ENCODE measurements at places on chromosomes 7 and 10.

GRCh38 chr7:50507898-50508470 is 57.2 kb downstream of the DDC start:
- no peak for DNase-seq

DNA sequence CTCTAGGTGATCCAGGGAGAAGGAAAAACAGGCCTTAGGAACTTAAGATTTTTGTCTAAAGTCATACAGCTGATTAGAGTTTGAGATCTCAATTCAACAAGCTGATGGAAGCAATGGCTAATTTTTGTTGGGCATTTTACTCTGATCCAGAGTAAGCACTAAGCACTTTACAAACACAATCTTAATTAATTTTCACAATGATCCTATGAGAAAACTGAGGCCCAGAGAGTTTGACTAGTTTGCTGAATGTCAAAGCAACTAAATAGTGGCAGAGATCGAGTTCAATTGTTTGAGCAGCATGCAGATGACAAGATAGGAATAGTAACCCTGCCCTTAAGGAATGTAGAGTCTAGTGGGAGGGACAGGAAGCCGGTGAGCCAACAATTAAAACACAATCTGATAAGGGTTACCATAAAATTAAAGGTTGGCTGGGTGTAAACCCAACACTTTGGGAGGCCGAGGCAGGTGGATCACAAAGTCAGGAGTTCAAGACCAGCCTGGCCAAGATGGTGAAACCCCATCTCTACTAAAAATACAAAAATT is 13.5 kb upstream of the RPEL1 start:
- DNase-seq = no peak

DNA sequence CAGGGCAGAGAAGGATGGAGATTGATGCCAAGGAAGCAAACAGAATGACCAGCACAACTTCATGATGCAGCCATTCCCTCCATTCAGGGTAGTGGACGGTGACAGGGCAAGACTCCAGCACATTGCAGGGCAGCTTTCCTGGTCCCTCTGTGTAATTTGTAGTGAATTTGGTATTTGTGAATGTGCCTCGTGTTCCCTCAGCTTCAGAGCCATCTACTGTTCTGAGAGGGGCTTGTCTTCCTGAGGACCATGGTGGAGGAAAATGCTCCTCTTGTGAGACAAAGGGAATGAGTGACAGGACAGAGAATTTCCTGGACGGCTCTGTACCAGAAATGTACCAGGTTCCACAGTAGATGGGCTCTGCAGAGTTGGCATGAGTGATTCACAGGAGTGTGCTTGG is 132.1 kb downstream of the ADRA2A start:
- no peak for DNase-seq

DNA sequence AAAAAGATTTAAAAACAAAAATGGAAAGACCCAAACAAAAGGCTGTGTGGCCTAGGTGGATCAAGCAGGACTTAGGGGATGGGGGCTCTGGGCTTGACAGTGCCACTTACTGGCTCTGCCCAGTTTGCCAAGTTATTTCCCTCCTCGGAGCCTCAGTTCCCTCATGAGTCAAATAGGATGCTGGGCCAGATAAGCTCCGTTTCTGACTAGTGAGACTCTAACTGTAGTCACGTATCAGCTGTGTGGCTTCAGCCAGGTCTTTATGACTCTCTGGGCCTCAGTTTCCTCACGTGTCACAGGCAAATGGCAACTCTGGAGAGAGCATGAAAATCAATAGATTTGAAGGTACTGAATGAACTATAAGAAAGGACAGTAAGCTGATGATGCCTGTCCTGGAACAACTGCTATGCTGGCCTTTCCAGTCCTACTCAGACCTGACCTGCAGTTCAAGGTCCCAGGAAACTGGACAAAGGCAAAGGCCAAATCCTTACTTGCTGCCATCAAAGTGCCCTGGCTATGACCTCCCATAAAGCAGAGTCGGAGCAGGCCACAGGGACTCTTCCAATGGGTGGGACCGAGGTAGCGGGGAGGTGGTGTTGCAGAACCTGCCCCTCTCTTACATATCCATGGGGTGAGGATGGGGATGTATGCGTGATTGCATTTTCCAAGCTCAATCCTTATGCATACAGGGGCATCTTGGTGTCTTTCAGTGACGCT is 27.0 kb downstream of the FAM53B start:
- no peak for DNase-seq

- no peak for DNase-seq
Measured at GRCh38 chr7:55545496-55545895, 26.8 kb downstream of the VOPP1 start.

DNA sequence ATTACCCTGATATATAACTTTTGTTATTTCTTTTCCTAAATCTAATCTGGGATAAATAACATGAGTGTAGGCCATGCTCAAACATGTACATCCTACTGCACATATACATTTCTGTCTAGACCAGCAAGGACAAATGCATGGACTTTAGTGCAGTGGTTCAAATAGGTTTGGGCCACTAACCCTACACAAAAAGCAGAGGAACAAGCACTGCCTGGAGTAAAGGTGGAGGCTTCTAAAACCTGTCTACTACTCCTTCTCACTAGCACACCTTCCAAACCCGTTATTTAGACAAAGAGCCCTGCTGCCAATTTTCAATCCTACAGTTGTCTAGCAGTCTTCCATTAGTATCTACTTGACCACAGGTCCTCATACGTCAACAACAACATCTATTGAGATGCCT is 34.8 kb downstream of the SGCE start:
- no peak for DNase-seq

- DNase-seq = no peak
Measured at GRCh38 chr7:159141660-159142059, 3.0 kb downstream of the VIPR2 start.

DNA sequence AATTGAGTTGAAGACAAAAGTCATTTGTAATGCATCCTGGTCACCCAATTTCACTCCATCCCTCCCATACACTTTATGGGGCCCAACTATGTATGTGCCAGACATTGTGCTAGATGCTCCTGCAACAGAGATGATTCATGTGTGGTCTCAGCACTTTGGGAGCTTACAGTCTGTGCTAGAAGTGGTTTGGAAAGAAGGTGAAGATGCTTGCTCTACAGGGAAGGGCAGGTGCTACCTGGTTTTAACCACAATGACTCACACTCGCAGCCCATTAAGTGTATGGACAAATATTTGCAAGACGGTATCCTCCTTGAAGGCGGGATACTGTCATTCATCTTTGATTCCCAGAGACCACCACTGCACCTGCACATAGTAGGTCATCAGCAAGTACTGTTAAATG is 257.6 kb downstream of the OTUD1 start:
- no peak for DNase-seq

GRCh38 chr7:93717217-93717900 is 142.8 kb upstream of the CALCR start:
- DNase-seq = no peak

DNA sequence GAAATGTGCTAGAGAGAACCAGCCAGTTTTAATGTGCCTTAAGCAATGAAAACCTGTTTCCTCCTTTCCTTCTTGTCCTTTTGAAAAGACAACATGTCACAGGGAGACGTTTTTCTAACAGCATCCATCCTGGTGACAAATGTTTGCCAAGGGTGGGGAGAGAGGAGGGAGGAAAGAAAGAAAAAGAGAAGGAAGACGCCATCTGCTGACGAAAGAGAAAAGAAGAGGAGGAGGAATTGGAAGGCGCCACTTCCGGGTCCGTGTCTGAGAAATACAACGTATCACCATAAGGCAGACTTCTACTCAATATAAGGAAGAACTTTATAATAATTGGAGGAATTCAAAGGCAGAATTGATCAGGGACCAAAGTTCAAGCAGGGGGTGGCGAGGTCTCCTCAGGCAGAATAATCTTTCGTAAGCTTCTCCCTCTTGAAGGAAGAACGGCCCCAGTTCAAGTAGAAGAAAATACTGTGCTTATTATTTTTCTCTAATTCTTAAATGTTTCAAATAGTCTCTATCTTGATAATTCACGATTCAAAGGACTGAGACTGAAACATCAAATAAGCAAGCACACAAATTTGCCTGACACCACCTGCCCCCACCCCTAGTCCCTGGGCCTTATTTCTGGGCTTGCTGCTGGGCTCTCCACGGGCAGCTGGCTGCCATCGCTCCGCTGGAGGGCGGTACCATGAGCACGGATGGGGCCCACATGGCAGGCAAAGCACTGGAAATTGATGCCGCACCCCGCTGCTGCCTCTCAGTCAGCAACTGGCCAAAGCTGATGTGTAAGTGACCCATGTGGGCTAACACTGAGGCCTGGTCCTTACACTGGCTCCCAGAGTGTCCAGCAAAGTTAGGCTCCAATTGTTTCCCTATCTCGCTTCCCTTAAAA is 273.7 kb upstream of the KLF14 start:
- peak; percentile 66 for DNase-seq

DNA sequence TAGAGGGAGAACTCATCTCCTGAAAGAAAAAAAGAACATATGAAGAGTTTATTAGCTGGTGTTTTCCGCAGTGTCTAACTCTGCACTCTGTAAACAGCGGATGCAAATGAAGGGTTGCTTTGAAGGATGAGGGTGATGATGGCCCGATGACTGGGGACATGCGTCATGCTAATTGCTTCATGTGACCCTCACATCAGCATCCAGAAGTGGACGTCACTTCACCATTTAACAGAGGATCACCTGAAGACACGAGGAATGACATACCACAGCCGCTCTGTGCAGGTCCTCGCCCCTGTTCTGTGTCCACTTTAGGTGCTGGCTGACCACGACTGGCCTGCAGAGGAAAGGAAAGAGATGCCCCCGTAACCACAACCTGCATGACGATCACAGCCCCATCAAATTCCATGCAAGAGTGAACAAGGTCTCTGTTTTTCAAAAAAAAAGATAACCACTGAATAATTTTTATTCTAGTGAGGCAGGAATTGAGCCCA is 82.9 kb downstream of the KLF6 start:
- DNase-seq = no peak

GRCh38 chr7:100446040-100446439 is 9.7 kb upstream of the PPP1R35 start:
- no peak for DNase-seq

DNA sequence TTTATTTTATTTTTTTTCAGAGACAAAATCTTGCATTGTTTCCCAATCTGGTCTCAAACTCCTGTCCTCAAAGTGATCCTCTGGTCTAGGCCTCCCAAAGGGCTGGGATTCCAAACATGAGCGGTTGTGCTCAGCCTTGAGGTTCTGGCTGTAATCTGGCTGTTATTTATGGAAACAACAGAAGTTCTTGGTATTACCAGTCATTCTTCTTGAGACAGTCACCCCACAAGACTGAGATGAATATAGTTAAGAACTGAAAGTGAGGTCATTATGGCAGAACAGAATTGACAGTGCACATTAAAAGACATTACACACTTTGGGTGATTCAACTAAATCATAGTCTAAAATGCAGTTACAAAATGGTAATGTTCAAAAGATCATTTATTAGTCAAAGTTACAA is 719.5 kb downstream of the ZWINT start:
- no peak for DNase-seq

GRCh38 chr7:127417346-127417745 is 24.8 kb upstream of the ZNF800 start:
- no peak for DNase-seq

DNA sequence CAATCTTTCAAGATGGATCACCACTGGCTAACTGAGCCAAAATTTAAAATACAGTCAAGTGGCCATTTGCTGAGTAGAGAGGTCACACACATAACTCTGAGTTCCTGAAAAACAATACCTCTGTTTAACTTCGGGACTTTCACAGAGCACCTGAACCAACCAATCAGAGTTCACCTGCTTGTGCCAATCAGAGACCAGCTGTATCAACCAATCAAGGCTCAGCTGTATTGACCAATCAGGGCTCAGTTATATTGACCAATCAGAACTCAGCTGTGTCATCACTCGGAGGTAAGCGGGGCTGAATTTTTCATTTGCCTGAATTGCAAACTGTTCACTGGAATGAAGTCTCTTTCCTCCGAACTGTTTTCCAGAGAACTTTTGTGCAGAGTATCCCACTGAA is 10.0 kb upstream of the CPXM2 start:
- DNase-seq = no peak

GRCh38 chr10:75424571-75424970 is 6.9 kb upstream of the LRMDA start:
- DNase-seq = no peak

- no peak for DNase-seq
Measured at GRCh38 chr7:68422281-68422680, 1176.0 kb upstream of the AUTS2 start.

DNA sequence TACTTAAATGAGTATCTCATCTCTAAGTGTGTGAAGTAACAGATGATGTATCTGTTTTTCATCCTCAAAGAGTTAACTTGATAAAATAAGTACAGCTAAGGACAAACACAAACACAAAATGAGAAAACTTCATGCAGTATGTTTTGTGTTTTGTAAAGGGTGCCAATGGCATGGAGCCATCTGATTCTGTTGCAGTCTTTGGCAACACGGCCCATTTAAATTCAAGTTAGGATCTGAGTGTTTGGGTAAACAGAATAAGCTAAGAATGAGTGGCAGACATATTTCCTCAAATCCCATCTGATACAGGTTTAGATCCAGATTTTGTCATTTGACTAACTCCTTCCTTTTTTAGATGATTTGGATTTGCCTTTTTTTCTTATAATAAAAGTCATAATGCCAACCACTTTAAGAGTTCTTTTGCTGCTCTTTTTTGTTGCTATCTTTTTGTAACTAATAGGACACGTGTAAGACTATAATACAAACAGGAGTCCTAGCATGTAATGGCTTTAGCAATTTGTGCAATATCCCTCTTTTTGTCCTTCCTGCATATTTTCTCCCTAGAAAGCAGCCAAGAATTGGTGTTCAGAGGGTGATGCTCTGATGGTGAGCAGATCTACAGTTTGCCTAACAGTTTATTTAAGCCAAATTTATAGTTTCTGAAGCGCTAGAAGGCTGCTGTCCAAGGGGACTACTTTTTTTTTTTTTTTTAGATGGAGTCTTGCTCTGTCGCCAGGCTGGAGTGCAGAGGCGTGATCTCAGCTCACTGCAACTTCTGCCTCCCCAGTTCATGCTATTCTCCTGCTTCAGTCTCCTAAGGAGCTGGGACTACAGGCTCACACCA is 18.9 kb upstream of the ACTA2 start:
- DNase-seq = no peak

- DNase-seq = no peak
Measured at GRCh38 chr7:33221390-33221789, 92.0 kb downstream of the BBS9 start.

- no peak for DNase-seq
Measured at GRCh38 chr10:49173853-49174252, 14.3 kb downstream of the TMEM273 start.

- no peak for DNase-seq
Measured at GRCh38 chr7:116273283-116273917, 63.1 kb downstream of the TES start.

All from central memory CD4-positive, alpha-beta T cell (primary cell).